ENCODE measurements at places on chromosomes 7 and 10.

GRCh38 chr10:99926925-99927720 lies 82.6 kb downstream of the DNMBP start:
- peak; percentile 65 for DNase-seq

DNA sequence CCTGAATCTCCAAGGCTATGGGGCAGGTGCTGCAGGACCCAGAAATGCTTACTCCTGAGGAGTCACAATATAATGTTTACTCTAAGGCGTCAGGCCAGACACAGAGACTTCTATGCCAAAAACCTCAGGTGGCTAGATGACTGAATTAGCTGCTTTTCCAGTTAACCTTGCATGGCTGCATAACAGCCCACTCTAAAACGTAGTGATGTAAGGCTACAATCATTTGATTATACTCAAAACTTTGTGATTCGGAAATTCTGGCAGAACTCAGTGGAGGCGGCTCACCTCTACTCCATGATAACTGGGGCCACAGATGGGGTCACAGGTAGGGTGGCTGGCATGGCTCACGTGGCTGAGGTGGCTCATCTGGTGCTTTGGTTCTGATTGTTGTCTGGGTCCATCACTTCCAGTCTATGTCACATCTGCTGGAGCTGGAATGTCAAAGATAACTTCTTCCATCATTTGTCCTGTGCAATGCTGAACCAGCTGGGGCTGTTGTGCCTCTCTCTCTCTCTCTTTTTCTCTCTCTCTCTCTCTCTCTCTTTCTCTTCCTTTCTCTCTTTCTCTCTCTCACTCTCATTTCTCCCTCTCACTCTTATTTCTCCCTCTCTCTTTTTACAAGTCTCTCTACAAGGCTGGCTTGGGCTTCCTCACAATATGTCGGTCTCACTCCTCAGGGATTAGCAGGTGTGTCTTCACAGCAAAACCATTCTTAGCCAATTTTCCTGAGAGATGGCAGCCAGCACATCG lies 11.8 kb downstream of the TMEM72 start:
- no peak for DNase-seq

GRCh38 chr7:27031289-27032172 lies 64.3 kb downstream of the HOXA1 start:
- DNase-seq, result peak; percentile 65

GRCh38 chr10:48444861-48445841 lies 138.7 kb downstream of the MAPK8 start:
- peak; percentile 25 for DNase-seq

GRCh38 chr10:79244068-79244442 lies 103.2 kb upstream of the PPIF start:
- no peak for DNase-seq

GRCh38 chr10:75547391-75548298 lies 116.2 kb downstream of the LRMDA start:
- DNase-seq, result peak; percentile 79

DNA sequence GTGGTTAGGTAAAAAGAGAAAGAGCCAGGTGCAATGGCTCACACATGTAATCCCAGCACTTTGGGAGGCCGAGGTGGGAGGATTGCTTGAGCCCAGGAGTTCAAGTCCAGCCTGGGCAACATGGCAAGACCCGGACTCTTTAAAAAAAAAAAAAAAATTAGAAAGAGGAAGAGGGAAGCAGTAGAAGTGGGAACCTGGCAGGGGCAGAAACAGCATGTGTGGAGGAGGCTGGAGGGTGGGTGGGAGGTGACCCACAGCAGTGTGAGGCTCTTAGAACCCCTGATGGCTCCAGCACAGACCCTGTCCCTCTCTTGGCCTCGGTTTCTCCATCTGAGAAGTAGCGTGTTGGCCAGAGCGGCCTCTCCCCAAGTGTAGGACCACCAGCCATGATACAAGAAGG lies 4.9 kb upstream of the CCL24 start:
- DNase-seq, result no peak

GRCh38 chr10:114352653-114353298 lies 51.5 kb downstream of the AFAP1L2 start:
- no peak for DNase-seq

DNA sequence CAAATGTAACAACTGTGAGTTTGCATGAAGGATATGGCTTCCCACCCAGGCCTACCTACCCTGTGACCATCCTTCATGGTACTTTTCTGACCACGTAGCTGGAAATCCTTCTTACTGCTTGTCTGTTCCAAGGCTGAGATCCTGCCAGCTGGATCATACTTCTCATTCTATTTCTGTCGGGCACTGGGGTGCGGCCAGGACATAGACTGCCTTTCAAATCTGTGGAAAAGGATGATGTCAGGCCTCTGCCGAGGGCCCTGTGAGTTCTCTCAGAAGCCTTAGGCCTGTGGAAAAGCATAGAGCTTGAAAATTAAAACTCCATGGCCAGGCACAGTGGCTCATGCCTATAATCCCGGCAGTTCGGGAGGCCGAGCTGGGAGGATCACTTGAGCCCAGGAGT lies 10.0 kb downstream of the VWC2 start:
- no peak for DNase-seq

DNA sequence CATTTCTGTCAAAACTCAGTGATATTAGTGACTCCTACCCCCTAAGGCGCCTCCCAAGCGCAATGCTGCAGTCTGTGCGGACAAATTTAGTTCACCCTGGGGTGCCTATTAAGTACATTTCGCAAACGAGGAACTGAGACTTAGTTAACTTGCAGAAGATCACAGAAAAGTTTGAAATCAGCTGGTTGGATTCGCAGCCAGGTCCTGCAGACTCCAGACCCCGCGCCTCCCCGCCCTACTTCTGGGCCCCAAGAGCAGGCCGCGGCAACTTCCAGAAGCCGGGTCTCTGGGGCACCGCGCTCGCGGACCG lies 588 bp downstream of the CYREN start:
- DNase-seq, result no peak

GRCh38 chr7:4613846-4614548 lies 68.1 kb upstream of the FOXK1 start:
- peak; percentile 85 for DNase-seq

GRCh38 chr7:90877201-90877600 lies 281.1 kb downstream of the CDK14 start:
- no peak for DNase-seq

GRCh38 chr7:26343837-26344236 lies 52.2 kb downstream of the SNX10 start:
- DNase-seq, result no peak

DNA sequence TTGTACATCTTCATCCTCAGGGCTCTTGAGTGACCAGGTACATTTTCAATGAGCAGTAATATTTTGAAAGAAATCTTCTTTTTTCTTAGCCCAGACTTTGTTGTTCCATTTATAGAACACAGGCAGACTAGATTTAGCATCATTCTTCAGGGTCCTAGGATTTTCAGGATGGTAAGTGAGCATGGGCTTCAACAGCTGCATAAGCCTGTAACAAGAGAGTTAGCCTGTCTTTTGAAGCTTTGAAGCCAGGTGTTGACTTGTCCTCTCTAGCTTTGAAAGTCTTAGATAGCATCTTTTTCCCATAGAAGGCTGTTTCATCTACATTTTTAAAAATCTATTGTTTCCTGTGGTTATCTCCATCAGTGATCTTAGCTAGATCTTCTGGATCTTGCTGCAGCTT lies 4.5 kb upstream of the NDUFA5 start:
- no peak for DNase-seq

- DNase-seq, result no peak
Observed at GRCh38 chr7:1234881-1235500, 2.3 kb downstream of the UNCX start.

GRCh38 chr10:124381011-124381611 lies 37.6 kb downstream of the OAT start:
- DNase-seq, result peak; percentile 57

- no peak for DNase-seq
Observed at GRCh38 chr10:14609178-14609577, 165.5 kb downstream of the FAM107B start.

DNA sequence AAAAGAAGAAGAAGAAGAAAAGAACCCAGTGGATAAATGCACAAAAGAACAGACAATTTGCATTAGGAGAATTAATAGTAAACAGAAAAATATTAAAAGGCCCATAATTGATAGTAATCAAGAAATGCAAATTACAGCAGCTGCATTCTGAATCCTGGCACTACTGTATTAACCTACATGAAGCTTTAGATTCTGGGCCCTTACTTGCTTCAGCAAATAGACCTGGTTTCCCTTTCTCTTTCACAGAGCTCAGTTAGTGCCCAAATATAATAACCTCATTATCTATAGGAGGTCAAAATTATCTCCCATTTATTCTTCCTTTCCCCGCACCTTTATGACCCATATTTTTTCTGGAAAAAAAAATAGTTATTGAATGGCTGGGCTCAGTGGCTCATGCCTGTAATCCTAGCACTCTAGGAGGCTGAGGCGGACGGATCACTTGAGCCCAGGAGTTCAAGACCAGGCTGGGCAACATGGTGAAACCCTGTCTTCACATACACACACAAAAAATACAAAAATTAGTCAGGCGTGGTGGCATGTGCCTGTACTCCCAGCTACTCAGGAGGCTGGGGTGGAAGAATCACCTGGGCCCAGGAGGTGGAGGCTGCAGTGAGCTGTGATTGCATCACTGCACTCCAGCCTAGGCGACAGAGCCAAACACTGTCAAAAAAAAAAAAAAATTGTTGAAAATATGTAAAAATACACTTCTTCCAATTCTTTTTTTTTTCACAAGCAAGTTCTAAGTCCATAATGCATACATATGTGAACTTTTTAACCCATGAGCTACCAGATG lies 36.0 kb upstream of the PIK3AP1 start:
- DNase-seq, result no peak

DNA sequence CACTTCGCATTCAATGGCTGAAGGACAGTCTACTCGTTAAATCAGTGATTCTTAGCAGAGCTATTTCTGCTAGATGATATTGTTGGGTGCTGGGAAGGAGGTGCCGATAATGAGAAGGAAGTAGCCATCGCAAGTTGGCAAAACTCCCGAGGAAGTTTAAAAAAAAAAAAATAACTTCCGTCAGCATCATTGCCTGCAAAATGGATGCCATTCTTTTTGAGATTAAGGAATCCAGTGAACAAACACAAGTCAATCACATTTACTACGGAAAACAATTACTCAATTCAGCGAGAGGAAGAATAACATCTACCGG lies 74.4 kb upstream of the SFMBT2 start:
- no peak for DNase-seq

GRCh38 chr10:88088441-88089340 lies 225.3 kb downstream of the PTEN start:
- DNase-seq, result no peak

DNA sequence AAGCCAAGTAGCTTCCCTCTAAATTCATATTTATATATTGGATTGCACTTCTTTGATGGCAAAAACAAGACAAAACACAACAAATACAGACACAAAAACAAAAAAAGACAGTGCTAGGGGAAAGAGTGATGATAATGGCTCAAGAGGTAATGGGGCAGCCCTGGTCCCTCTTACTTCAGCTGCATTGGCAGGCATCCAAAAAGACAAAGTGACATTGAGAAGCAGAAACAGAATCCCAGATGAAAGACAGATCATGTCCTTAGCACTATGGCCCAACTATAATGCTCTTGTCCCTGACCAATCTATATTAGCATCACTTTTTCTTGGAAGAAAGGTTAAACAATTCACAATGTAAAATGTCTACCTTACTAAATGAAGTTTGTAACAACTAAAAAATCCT lies 76.2 kb downstream of the GPR85 start:
- DNase-seq, result no peak

GRCh38 chr7:27459731-27460053 lies 203.0 kb downstream of the HIBADH start:
- DNase-seq, result no peak

DNA sequence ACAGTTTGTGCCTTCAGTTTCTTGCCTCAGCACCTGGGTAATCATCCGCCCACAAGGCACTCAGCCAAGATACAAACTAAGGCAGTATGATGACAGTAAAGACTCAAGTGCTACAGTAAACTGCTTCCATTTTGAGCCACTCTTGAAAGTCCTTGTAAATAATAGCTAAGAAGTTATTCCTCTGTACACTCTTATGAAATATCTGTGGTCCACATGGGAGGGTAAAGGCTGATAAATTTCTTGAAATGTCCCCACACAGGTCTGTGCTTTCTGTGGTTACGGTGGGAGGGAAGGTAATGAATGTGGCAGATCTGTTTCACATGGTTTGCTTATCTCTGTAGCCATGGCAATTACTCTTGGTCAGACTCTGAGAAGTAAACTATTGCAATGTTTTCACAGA lies 551.0 kb upstream of the ZWINT start:
- no peak for DNase-seq

DNA sequence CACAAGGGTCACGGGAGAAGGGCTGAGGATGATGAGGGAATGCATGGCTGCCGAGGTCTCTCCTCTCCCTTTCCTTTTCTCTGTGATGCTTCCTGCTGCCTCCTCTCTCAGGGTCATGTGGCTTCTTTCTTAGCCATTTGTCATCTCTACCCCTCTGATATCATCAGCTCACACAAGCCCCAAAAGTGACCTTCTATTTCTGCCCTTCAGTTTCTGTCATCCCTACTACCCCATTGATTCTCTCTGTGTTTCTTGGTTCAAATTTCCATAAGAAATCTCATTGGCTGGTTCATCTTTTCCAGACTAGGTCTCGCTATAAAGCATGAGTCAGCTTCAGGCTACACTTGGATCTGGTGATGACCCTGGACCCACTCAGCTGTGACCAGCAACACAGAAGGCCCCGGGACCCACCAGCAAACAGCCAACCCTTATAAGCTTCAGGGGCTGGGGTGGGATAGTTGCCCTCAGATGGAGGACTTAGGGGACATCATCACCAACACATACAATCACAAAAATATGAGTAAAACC lies 284.3 kb downstream of the SKAP2 start:
- no peak for DNase-seq

- peak; percentile 47 for DNase-seq
Observed at GRCh38 chr10:9222917-9223316, 1168.4 kb downstream of the GATA3 start.

DNA sequence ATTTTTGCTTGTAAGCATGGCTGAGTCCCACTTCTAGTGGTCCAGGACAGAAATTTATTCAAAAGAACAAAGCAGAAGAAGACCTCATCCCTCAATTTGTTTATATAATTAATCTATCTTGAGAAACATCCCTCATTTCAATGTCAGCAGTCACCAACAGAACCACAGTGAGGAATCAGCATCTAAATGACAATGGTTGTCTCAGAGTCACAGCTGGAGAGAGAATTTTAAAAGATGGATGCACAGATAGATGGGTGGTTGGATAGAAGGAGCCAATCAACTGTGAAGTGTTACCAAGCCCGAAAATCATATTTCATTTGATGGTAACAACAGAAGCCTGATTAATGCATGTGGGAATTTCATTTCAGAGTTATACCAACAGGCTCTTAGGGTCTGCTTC lies 55.0 kb downstream of the ICA1 start:
- DNase-seq, result no peak

Measured in amniotic epithelial cell (primary cell).